Femur (tissue), 1 donor: ENCODE measurements at places on chromosomes 1 and 21.

GRCh38 chr1:25360596-25361581 lies 22.8 kb downstream of the TMEM50A start:
- peak; percentile 30 for DNase-seq

DNA sequence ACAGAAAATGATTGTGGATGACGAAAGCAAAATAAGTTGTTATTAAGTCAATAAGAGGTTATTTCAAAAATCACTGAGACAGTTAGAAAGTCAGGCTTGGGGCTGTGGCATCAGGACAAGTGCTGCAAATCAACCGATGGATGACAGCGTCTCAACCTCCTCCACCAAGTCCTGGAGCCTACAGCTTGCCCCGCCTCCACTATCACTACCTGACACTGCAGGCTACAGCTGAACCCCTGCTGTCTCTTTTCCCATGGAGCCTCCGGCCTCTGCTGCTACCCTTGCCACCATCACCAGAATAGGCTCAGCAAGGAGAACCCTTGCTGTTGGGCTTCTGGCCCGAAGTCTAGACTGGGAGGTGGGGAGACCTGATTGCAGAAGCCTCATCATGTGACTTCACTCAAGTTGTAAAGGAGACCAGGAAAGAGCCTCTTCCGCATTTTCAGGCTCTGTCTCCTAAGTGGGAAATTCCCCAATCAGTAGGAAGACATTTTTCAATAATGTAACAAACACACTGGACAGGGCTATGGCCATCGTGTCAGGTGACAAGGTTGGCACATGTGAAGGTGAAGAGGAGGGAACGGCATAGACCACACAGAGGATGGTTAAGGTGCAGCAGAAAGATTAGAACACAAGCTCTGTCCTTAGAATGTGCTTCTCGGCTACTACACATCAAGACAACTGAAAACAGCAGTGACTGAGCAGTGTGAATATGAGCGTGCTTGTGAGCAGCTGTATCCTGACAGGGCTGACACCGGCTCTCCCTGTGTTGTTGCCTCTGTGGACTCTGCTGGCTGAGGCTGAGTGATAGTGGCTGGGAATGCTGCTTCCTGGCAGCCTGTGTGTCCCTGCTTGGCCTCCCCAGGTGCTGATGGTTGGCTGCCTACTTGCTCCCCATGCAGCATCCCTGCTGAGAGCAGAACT lies 660.7 kb downstream of the PTPRU start:
- no peak for DNase-seq

GRCh38 chr1:51231120-51231519 lies 5.0 kb upstream of the RNF11 start:
- DNase-seq, result no peak

DNA sequence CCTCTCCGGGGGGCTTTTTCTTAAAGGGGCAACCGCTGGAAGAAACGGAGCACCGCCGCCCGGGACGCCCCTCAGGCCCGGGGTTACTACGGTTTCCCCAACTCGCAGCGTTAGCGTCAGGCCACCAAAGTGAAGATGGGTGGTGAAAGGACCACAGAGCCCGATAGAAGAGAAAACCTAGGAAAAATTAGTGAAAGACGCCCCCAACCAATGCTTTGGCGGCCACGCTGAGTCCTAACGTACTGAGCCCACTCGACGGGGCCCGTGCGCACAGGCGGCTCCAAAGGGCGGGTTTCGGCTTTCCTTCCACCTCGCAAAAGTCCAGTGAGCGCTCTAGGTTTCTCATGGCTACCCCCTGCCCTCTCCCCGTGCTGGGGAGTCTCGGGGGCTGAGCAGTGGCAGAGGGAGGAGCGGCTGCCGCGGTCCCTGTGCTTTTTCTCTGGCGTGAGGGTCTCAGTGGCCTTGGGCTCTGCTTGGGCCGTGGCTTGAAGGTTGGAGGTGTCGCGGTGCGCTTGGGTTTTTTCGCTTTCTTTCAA lies 12.2 kb upstream of the SPEN start:
- DNase-seq, result no peak

DNA sequence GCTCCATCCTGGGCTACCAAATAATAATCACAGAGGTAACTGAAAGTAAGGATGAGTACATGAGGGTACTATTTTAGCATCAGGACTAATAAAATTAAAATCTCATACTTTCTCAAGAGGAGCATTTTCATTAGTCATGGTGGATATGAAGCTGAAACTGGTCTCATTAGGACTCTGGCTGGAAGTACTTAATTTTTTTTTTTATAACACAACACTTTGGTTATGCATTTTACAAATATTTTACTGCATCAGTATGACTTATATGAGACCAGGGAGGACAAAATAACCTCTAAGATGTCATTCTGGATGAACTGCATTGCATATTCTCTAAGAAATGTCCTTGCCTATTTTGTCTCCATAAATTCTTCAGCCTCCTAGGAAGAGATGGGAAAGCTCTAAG lies 290.9 kb downstream of the HLX start:
- no peak for DNase-seq

GRCh38 chr1:155133799-155134281 lies 1.8 kb upstream of the SLC50A1 start:
- no peak for DNase-seq

DNA sequence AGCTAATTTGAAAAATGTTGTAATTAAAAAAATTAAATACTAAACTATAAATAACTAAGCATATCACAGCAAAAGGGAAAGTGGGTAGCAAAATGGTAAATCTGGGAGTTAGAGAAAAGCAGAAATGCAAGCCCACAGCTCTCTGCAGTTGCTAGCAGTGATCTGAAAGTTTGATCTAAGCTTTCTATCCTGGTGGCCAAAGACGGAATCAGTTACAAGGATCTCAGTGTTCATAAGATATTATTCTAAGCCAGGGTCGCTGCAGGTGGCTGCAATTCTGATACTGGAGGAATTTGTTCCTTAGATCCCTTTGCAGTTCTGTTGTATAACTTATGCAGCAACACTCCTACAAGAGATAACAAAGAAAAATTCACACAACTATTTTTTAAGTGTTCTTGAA lies 363.7 kb downstream of the SETD4 start:
- DNase-seq, result no peak

- DNase-seq, result peak; percentile 74
Observed at GRCh38 chr1:208029381-208030287, 118.7 kb upstream of the CD34 start.

GRCh38 chr1:85179522-85179921 lies 21.3 kb downstream of the SYDE2 start:
- DNase-seq, result no peak

DNA sequence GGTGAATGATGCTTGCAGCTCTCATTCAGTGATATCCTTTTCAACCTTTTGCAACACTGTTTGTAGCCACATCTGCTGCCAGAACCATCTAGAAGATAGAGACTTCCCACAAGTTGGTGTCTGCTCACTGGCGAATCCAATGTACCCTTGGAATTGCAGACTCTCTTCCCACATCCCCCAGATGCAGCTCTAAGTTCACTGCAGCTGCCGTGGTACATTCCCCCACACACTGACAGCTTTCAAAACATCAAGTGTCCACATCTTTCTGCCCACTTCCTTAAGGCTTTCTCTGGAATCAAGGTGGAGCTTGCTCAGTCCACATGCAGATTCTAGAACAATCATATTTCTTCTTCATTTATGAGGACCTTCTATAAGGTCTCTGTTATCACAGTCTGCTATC lies 99.2 kb downstream of the PLPPR4 start:
- no peak for DNase-seq

- DNase-seq, result no peak
Observed at GRCh38 chr1:24735156-24735508, 10.1 kb upstream of the CLIC4 start.

GRCh38 chr21:42518215-42518614 lies 4.6 kb downstream of the SLC37A1 start:
- DNase-seq, result no peak

DNA sequence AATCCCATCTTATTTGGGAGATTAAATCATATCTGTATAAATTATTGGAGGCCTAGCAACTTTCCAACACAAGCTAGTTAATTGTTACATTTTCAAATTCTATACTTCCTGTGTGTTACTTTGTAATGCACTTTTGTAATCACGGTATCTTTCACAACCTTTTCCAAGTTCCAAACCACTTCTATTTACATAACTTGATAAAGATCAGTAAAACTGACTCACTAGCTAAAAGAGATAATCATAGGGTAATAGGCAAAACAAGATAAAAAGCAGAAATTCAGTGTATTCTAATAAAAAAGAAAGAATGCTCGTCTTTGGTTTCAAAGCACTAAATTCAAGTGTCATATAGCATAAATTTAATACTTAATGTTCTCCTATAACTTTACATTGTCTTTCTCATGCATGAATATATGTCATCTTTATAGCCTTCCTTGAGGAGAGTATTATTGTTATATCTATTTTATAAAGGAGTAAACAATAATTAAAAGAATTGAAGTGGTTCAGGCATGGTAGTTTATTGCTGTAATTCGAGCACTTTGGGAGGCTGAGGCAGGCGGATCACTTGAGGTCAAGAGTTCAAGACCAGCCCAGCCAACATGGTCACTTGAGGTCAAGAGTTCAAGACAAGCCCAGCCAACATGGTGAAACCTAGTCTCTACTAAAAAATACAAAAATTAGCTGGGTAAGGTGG lies 66.4 kb downstream of the RGS13 start:
- DNase-seq, result no peak

- peak; percentile 80 for DNase-seq
Observed at GRCh38 chr1:23799570-23800399, 769 bp downstream of the GALE start.

DNA sequence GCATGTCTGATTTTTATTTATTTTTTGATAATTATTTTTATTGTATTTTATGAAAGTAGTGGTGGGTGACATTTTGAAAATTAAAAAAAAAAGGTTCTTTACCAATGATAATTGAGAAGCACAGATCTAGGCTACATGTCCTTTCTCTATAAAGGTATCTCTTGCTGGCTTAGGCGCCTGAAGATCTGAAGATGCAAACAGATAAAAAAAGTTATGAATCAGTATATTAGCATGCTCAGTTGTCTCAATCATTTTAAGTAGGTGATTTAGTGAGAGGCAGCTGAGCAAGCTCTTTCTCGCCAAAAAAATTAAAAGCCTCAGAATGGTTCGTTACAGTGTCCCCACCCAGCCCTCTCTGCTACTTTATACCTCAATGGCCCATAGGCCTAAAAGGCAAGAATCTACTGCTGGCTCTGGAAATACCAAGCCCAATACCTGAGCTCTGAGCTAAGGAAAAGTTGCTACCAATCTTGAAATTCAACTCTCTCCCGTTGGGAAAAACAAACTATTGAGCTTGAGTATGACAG lies 42.2 kb upstream of the DPT start:
- no peak for DNase-seq

GRCh38 chr1:182406012-182406411 lies 5.5 kb upstream of the TEDDM1 start:
- no peak for DNase-seq

DNA sequence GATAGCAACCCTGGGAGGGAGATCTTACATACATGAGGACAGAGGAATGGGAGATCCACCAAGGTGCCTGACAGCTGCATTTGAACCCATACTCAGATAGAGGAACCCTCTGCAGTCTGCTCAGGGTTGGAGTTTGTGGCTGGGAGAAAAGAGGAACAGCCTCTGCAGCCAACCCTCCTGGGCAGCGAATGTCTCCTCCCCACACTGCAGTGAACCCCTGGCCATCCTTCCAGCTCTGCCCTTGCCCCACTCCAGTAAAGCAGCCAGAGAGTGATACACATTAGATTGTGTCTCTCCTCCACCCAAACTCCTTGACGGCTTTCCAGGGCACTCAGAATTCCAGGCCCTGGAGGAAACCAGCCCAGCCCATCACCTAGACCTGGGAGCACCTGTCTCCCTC lies 137.7 kb downstream of the RUNX1 start:
- no peak for DNase-seq

DNA sequence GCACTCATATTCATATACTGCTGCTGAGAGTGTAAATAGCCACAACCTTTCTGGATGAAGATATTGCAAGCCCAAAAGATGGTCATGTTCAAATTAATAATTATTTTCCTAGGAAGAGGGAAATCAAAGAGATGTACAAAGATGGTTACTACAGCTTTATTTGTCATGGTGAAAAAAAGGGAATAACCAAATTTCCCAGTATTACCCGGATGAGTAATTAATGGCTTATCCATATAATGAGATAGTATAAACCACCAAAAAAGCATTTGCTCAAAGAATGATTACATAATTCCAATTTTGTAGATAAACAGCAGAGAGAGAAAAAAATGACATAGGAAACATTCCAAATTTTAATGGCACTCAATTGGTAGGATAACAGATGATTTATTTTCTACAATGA lies 165.6 kb downstream of the C1orf21 start:
- no peak for DNase-seq

DNA sequence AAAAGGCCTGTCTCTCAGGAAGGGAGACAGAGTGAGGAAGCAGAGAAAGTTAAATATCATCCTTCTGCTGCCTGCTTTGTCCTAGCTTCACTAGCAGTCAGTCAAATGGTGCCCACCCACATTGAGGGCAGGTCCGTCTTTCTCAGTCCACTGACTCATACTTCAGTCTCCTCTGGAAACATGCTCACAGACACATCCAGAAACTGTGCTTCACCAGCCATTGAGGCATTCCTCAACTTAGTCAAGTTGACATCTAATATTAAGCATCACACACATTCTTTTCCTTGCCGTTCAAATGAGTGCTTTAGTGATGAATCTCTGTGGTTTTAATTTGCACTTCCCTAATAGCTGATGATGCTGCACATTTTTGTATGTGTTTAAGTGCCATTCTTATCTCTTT lies 777.8 kb upstream of the PRMT6 start:
- no peak for DNase-seq

GRCh38 chr1:182391028-182391361 lies 595 bp downstream of the GLUL start:
- no peak for DNase-seq

DNA sequence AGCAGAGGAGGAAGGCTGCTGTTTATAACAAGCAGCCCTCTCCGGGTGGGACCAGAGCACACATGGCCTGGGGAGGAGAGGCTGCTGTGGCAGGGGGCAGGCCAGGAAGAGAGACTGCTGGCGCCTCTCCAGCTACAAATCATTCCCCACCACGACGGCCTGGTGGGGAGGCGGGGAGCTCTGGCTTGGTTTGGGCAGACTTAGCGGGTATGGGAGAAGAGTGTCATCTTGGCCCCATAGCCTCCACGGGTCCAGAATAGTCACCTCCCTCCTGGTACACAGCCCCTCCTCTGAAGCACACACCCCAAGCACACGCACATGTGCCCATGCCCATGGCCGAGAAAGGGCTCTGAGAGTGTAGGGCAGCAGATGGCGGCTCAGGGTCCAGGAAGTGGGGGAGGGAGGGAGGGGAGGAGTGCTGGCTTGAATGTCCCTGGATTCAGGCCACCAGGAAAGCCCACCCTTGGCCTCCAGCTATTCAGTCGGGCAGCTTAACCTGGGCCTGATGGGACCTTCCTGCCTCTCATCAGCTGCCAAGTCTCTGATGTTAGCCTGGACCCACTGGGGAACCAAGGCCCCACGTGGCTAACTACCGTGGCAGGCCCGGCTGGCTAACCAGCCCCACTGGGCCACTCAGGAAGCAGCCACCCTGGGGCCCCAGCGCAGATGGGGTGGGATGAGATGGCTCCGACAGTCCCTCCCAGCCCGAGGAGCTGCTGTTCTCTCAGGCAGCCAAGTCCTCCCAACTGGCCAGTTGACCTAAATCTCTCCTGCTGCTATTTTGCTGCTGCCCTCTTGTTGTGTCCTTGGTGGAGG lies 10.9 kb downstream of the LRP8 start:
- DNase-seq, result no peak
